ENCODE measurements at places on chromosomes 1 and 21.

GRCh38 chr1:203263496-203263895 lies 34.0 kb upstream of the CHIT1 start:
- no peak for DNase-seq

GRCh38 chr1:69315823-69316222 lies 251.9 kb upstream of the LRRC7 start:
- DNase-seq: no peak

GRCh38 chr1:202709276-202710041 lies 795 bp downstream of the SYT2 start:
- no peak for DNase-seq

- DNase-seq: no peak
These were observed 88.0 kb upstream of the AK4 start for GRCh38 chr1:65059930-65060538.

GRCh38 chr1:230303069-230303468 lies 123.1 kb downstream of the PGBD5 start:
- DNase-seq: no peak

- no peak for DNase-seq
These were observed 16.0 kb upstream of the PLEKHG5 start for GRCh38 chr1:6507461-6507911.

GRCh38 chr1:235783148-235783776 lies 83.4 kb downstream of the LYST start:
- no peak for DNase-seq

DNA sequence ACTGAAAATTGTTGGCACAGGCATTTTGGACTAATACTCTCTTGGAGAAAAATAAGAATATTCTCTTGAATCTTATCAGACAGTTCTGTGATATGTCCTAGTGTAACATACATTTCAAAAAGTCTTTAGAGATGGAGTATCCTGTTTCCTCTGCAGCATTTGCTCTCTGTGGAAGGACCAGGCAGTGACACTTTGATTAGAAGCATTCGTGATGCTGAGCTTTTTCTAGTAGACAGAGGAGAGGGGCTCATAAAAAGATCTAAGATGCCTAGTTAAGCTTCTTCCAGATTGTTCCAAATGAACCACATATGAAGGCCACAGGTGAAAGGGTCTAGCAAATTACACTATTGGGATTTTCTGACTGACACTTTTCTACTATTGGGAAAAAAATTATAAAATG lies 120.3 kb downstream of the C1orf21 start:
- DNase-seq: no peak

GRCh38 chr1:113109908-113110554 lies 37.0 kb downstream of the LRIG2 start:
- no peak for DNase-seq
